ENCODE measurements at places on chromosomes 1 and 21. TPM values are rescaled to one million over a fixed set of nuclear protein-coding genes. Genes with fewer than 3 reads are reported as not detected.

The ZNF670 gene
- total RNA-seq: 1.1 TPM

DNA sequence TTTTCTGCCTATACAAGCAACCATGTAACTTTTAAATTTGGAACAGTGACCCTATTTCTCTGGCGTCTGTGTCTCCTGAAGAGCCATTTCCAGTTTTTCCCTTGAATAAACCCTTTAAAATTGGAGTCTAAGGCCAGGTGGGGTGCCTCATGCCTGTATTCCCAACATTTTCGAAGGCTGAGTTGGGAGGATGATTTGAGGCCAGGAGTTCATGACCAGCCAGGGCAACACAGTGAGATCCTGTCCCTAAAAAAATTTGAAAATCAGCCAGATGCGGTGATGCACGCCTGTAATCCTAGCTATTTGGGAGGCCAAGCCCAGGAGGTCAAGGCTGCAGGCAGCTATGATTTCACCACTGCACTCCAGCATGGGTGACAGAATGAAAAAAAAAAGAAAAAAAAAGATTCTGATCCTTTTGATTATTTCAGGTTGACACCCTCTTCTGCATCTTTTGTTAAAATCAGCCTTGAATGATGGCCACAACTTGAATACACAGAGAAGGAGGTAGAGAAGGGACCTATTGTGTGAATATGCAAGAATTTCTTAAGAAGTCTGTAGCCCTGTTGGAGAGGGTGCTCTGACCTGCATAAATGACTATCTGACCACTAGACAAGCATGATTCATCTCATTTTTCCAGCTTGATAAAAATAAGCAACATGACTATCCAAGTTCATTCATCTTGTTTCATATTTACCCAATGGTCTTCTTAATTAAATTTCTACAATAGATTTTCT is 40.2 kb upstream of the PARP1 start:
- DNase-seq: no peak

- DNase-seq: no peak
These were observed 275.9 kb upstream of the C1orf105 start for GRCh38 chr1:172144445-172145061.

DNA sequence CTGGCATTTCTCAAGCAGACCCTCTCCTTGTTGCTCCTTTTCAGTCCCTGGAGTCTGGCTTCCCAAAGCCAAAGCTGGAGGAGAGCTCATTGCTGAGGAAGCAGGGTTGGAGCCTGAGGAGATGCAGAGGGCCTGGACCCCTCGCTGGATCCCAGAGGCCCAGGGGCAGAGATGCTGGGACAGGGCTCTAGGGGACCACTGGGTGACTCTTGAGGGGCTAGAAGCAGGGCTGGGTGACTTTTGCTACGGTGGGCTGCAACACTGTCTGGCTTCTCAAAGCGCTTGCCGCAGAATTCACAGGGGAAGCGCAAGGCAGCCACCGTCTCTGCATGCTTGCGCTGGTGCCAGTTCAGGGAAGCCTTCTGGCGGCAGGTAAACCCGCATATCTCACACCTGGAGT is 8.8 kb downstream of the ZNF692 start:
- DNase-seq: no peak

- no peak for DNase-seq
These were observed 2.2 kb upstream of the ADORA3 start for GRCh38 chr1:111505641-111506119.
